Dorsolateral prefrontal cortex (tissue), 122 donors: ENCODE measurements at places on chromosomes 6 and 20. TPM values are rescaled to one million over a fixed set of nuclear protein-coding genes. Genes with fewer than 3 reads are reported as not detected.

The EYA2 gene
- 4.2 TPM for total RNA-seq

The MLIP gene
- total RNA-seq: 71.1 TPM

The OOEP gene
- not detected for total RNA-seq

The CST4 gene
- total RNA-seq: not detected

The PTK6 gene
- total RNA-seq: not detected

The BPIFB1 gene
- not detected for total RNA-seq

The CDSN gene
- total RNA-seq: not detected

The RALGAPB gene
- total RNA-seq: 50.5 TPM

The KCNQ2 gene
- 290 TPM for total RNA-seq

The SPEF1 gene
- 3.1 TPM for total RNA-seq

The LAMA2 gene
- total RNA-seq: 21.3 TPM

The EBF4 gene
- 22.5 TPM for total RNA-seq

The CAP2 gene
- total RNA-seq: 61.6 TPM

The CRIP3 gene
- 15.3 TPM for total RNA-seq

The CDH22 gene
- 44.0 TPM for total RNA-seq

The CD164 gene
- total RNA-seq: 87.5 TPM

The KIF25 gene
- 8.0 TPM for total RNA-seq

The AIF1 gene
- total RNA-seq: 10.4 TPM

The TRIM31 gene
- total RNA-seq: not detected

The SNHG17 gene
- 17.2 TPM for total RNA-seq

The SASH1 gene
- total RNA-seq: 155 TPM

The MLN gene
- not detected for total RNA-seq

The MUC22 gene
- total RNA-seq: not detected

The NRN1 gene
- total RNA-seq: 109 TPM

The TFAP2A gene
- total RNA-seq: 0.16 TPM

The LMBRD1 gene
- total RNA-seq: 81.7 TPM

The BHLHE23 gene
- not detected for total RNA-seq

The KATNA1 gene
- total RNA-seq: 12.3 TPM

The GCNT2 gene
- total RNA-seq: 3.8 TPM

The MYL9 gene
- total RNA-seq: 35.6 TPM

The MDFI gene
- 1.6 TPM for total RNA-seq

The POU5F1 gene
- 0.43 TPM for total RNA-seq

The RNF182 gene
- 15.0 TPM for total RNA-seq

The GJA10 gene
- total RNA-seq: not detected

The PLG gene
- total RNA-seq: 0.95 TPM

The RNGTT gene
- total RNA-seq: 25.2 TPM

The TREML1 gene
- 2.9 TPM for total RNA-seq

The GRIK2 gene
- 102 TPM for total RNA-seq

The ADGRG6 gene
- total RNA-seq: 3.1 TPM

The GGTLC1 gene
- total RNA-seq: not detected

The TRIM27 gene
- 49.1 TPM for total RNA-seq

The POM121L2 gene
- total RNA-seq: not detected

The ID1 gene
- 47.8 TPM for total RNA-seq

The UBR2 gene
- 33.8 TPM for total RNA-seq

The KIAA1755 gene
- total RNA-seq: 42.3 TPM

The GTF3C6 gene
- total RNA-seq: 50.7 TPM

The TRAPPC3L gene
- total RNA-seq: not detected

The PTCRA gene
- total RNA-seq: not detected

The SRSF12 gene
- 9.2 TPM for total RNA-seq
